ENCODE measurements at places on chromosomes 3 and 15.

- DNase-seq, result no peak
Observed at GRCh38 chr3:12578742-12579141, 21.9 kb downstream of the MKRN2 start.

DNA sequence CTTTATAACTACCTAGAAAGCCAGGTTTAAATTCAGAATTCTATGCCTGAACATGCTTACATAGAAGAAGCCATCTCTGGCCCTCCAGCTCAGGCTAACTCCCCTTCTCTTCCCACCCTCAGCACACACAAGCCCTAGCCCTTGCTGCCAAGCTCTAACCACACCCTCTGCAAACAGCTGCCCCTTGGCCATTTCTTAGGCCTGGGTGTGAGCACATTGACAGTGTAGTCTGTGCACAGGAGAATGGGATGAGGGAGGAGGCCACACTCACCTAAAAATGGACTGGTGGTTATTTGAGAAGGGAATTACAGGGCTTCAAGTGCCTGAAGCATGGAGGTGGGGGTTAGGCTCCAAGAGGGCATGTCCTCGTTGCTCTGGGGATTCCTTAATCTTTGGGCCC is 42.3 kb upstream of the SLC25A36 start:
- no peak for DNase-seq

DNA sequence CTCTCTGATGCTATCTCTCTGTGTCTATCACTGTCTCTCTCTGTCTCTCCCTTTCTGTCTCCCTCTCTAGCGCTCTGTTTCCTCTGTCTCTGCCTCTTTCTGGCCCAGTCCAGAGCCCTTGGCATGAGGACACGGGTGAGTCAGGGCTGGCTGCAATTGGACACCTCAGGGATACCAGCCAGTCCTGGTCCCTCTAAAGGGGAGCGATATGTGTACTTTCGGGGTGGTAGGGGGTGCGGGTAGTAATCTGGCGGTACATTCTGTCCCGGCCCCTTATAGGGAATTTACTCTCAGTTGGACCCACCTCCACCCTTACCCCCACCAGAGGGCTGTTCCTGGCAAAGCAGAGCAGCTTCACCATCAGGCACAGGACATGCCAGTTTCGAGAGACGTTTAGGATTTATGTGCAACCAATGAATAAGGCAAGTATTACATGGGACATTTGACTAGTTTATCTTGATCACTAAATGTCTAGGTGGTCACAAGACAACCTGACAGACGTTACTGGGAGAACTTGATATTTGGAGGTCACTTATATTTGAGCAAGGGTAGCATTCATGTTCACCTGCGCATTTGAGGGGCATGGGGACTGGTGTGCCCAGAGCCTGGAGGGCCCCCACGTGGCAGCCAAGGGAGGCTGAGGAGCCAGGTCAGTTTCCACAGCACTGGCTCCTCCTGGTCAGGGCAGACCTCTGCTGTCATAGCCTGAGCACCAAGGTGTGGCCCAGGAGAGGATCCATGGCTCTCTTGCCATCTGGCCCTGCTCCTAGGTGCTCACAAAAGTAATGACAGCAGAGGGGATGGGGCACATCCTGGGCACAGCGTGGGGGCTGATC is 256.1 kb downstream of the PLCL2 start:
- DNase-seq, result no peak

- DNase-seq, result no peak
Observed at GRCh38 chr3:62557450-62557849, 184.1 kb upstream of the FEZF2 start.

DNA sequence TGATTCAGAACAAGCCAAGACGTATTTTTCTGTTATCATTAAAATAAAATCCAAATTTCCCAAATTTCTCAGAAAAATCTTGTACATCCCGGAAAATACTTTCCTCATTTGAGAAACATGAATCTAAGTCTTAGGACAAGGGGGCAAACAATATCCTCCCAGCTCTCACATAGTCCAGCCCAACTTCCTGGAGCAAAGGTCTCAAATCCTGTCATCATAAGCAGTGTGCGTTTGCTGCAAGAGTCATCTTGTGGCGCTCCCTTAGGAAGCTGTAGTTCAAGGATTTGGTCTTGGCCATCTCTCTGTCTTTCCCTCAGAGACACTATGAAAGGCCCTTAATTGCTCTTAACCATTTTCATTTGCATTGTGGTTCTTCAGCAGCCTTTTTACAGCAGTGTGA is 57.5 kb upstream of the GSK3B start:
- DNase-seq, result no peak

DNA sequence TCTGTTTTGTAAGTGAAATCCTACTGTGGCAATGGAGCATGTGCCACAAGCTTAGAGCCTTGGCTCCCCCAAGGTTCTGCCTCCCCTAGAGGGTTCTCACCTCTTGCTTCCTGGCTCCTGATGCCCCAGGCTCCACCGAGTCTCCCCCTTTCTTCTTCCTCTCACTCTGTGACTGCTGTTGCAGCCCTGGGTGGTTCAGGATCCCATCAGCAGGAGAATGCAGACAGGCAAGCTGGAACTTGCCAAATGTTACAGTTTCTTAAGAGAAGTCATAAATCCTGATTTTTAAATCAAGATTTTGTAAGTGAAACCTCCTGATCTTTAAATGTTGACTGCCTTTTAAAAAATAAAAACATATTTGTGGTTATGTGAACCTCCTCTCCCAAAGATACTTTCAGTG is 133.9 kb downstream of the CCNL1 start:
- DNase-seq, result no peak

- no peak for DNase-seq
Observed at GRCh38 chr15:54120949-54121463, 142.8 kb downstream of the UNC13C start.

- no peak for DNase-seq
Observed at GRCh38 chr3:188246905-188247304, 92.9 kb downstream of the LPP start.

DNA sequence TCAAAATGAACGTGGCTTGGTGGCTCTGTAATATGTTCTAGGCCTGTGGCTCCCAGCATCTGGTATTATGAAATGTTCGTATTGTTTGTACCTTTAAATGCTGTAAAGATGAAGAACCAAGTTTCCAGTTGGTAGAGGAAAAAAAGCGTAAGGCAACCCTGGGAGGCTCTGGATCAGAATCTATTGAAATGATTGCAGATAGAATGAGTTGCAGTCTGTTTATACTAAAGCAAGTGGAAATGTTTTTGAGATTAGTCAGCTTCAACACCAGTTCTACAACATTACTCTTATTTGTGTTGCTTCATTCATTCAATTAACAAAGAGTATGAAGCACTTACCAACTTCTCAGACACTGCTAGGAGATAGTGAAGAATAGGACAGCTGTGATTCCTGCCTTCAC is 5.3 kb downstream of the ARL6IP5 start:
- DNase-seq, result no peak

DNA sequence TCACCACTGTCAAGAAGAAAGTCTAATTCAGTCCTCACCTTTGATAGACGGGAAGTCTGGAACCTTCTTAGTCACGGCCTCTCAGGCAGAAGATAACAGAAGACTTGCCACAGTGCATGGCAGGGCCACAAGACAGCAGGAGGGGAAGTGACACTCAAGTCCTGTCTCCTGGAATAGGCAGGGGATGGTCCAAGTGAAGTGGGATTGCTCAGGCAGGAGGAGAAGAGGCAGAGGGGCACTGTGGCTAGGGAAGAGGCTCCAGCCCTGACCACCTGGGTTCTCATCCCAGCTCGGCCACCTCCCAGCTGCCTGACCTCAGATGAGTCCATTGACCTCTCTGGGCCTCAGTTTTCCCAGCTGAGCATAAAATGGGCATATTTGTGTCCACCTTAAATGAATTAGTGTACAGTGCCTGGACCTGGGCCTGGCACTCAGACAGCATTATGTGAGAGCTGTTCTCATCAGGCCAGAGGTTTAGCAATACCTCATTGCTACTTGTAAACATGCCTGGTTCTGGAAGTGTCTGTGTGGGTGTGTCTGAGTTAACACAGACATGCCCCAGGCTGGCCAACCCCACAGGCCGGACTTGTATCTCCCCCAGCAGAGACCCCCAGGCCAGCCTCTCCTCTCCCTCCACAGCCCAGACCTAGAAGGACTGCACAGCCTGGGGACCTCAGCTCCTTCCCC is 11.5 kb upstream of the PCSK6 start:
- DNase-seq, result no peak

DNA sequence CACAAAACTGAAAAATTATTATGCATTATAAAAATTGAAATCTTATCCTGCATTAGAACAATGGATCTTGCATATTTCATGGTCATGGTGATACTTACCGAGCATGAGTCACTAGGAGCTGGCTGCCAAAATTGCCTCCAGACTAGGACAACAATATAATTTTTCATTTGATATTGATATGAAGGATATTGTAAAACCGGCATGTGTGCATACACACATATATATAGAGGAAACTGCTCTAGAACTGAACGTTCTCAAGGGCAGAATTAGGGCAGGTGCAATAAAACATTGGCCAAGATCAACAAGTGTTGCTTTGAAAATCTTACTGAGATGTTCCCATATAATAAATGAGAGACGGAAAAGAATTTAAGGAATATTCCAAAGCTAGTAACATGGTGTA is 319.4 kb upstream of the POU1F1 start:
- DNase-seq, result no peak

DNA sequence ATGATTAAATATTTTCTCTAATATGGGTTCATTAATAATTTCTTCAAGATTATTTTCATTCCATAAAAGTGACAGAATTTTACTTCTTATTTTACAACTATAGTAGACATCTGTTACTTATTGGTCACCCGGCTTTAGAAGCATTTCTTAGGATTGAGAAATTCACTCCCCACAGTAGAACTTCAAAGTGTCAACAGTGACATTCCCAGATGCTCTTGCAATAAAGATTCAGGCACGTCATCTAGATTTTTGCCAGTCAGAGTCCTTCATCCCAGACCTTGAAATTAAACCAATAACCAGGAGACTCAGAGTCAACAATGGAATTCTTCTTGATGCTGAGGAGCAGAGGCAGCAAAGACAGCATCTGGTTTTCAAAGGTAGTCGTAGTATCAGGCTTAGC is 190.8 kb downstream of the VGLL3 start:
- DNase-seq, result no peak

DNA sequence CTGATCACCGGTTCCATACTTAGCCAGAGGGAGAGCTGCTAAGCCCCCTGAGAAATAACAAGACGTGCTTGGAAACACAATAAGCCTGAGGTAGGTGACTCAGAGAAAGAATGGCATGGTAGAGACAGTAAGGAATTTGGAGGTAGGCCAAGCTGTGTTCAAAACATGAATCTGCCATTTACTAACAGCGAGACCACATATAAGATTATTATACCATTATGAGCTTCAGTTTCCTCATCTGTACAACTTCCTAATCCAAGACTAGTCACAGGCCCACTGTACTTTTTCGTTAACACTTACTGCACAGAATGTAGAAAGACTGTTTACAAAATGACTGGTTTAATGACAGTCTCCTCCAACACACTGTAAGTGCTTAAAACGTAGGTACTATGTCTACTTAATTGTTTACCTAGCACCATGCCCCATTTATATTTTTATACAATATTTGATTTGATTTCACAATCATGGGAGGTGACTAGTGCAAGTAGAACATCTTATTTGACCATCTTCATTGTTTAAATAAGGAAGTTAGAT is 25.7 kb downstream of the ATOSA start:
- no peak for DNase-seq

GRCh38 chr3:153038367-153038766 is 123.7 kb upstream of the RAP2B start:
- no peak for DNase-seq

DNA sequence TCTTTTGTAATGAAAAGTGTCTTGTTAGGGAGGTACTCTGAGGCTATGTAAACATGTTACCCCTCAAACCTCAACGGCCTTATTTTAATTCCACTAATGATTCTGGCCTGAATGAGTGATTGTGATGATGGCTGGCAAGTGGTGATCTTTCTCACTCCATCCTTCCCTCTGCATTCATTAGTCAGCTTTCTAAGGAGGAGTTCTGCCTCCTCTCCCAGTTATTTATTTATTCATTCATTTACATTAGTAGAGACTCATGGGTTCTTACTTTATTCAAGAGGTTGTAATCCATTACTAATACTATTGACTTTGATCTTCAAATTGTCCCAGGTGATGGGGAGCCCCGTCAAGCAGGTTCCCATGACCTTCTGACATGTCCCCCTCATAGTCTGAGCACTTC is 35.3 kb downstream of the GNB5 start:
- no peak for DNase-seq

GRCh38 chr3:13677272-13677671 is 128.3 kb downstream of the FBLN2 start:
- DNase-seq, result no peak

DNA sequence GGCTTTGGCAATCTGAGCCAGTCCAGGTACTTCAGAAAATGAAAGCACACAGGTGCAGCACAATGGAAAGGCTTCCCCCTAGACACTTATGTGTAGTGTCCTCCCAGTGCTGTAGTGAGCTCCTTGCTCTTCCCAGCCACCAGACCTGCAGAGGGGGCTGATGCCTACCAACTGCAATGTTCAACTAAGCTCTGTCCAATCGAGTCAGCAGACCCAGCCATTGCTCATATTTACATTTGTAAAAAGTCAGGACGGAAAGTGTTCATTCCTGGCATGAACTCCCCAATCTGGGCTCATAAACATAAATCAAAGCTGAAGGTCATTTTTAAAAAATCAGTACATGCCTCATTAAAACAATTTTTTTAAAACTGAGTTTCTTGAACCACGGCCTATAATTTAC is 73.0 kb downstream of the FOXP1 start:
- no peak for DNase-seq
